ENCODE measurements at places on chromosomes 11 and 22.

DNA sequence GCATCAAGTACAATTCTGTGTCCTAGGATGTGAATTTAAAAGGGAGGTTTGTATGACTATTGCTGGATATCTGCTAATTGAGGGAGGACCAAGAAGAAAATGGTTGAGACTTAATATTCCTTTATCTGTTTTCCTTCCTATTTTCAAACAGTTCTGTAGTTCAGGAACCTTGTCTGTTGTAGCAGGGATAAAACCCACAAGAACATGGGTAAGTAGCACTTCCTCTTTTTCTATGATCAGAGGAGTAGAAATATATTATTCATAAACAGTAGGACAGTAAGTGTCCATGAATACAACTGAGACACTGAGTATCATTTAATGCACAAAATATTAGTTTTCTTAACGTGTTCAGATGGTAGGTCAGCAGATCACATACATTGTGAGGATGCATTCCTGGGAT is 7.6 kb downstream of the MS4A3 start:
- no peak for DNase-seq

- DNase-seq: no peak
Observed at GRCh38 chr11:82046778-82047177, 686.9 kb downstream of the FAM181B start.

- DNase-seq: no peak
Observed at GRCh38 chr22:38313384-38313955, 3.8 kb downstream of the CSNK1E start.

- DNase-seq: no peak
Observed at GRCh38 chr11:115706626-115707135, 202.5 kb upstream of the CADM1 start.

DNA sequence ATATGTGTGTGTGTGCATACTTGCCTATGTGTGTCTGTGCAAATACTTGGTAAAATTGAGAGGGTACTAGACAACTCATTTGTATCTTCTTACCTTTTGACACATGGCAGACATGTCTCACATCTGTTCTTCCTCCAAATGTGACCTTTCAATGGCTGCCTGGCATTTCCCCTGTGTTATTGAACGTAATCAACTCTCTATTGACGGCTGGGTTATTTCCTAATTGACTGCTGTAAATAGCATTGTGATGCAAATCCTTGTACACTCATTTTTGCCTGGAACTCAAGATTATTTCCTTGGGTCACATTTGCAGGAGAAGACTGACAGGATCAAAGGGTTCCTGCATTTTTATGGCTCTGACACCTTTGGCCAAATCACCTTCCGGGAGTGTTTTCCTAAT is 37.4 kb downstream of the KCNQ1 start:
- no peak for DNase-seq

- DNase-seq: no peak
Observed at GRCh38 chr11:11636671-11637070, 14.9 kb upstream of the GALNT18 start.

DNA sequence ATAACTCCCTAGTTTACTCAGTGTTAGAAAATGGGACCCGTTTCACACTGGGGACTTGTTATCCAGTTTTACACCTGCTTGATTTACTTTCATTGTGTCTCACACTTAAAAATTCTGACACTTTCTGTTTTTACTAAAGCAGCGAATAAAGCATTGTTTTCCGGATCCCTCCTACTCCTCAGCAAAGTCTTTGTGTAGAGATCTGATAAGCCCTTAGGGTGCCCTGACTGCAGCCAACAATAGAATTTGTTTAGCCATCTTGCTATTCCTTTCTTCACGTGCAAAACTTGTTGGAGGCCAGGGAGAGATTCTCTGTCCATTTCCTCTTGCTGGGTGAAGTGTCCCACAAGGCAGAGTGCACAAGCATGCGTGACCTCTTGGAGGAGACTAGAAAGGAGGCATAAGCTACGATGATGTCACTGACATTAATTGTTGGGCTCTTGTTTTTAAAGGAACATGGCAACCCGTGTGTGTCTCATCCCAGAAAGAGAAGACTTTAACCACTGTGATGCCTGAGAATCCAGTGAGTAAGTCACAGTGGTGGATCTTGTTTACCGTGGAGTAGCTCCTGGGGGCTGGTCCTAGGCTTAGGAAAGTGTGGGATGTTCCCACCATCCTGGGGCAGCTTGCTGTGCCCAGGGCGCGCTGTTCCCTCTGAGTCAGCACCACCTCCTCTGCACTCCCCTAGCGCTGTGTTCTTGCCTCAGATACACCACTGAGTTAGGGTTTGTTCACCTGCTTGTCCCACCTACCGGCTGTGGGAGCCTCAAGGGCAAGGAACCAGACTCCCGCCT is 27.7 kb downstream of the MICAL2 start:
- no peak for DNase-seq

- DNase-seq: peak; percentile 49
Observed at GRCh38 chr11:113875234-113876073, at the start of gene USP28. Gene USP28 (minus strand): TSS chr11:113875572. CDS start chr11:113875501, 71 bp downstream.

DNA sequence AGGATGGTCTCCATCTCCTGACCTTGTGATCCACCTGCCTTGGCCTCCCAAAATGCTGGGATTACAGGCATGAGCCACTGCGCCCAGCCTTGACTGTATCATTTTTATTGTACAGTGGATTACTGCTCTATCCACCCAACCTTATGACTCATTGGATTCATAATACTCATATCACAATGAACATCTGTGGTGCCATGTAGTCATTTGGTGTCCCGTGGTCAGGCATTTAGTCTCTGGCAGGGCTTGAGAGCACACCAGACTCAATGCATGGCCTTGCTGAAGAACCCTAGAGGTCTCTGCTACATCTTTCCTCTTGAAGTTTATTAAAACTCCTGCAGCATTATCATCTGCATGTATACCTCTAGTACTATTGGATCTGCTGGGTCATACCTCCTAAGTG is 98.0 kb upstream of the LDLRAD3 start:
- DNase-seq: no peak

DNA sequence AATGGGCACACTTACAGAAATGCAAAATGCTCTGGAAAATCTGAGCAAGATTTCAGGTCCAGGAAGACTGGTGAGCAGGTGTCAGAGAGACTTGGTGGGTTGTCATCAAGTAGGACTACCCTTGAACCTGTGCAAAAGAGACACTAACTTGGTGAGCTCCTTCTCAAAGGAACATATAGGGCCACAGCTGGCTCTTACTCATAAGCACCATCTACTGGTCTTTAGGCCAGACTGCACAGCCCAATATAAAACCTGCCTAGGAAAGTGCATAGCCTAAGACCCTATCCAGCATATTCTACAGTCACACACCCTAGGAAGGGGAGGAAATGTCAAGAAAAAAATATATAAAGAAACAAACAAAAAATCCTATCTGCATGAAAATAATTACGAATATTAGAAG is 18.2 kb upstream of the OR10W1 start:
- no peak for DNase-seq

GRCh38 chr22:22789922-22790845 is 97.4 kb upstream of the IGLL5 start:
- DNase-seq: no peak

DNA sequence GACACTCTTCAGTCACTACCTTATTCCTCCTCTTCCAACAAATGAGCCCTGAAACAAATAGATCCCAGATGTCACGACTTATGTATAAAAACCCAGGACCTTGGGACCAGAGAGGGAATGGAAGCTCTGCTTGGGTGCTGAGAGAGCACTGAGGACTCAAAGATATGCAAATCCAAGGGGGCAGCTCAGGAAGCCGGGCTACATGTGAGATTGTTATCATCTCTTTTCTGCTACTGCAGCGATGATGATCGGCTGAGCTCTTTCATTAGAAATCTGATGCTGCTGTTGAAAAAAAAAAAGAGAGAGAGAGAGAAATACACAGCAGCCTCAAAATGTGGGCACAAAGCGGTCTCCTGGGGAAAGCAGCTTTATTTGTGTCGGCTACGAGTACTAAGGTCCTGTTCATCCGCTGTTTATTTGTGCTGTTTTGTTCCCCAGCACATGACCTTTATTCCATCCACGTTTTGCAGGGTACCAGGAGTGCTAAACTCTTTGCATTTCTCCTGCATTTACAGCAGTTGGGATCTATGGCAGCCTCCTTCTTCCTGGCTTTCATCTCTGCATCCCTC is 120.2 kb downstream of the TRIM29 start:
- no peak for DNase-seq

GRCh38 chr11:65932558-65932919 is 12.7 kb upstream of the TSGA10IP start:
- no peak for DNase-seq

DNA sequence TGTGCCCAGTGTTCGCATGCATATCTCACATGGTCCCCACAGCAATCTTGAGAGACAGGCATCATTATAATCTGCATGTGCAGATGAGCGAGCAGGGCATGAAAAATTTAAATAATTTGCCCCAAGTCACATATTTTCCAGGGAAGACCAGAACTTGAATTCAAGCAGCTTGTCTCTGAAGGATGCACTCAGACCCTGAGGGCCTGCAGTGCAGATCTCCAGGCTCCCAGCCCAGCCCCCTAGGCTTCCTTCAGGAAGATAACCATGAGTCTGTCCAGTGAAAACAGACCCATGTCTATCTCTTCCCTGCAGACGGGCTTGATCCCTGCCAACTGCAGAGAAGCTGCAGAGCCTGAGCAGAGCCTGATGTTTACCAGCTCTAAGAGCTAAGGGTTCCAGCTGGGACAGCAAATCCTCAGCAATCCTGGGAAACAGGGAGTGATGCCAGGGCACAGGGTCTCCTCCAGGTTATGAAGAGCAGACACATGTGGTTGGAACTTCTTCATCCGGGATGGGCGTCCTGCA is 55.1 kb downstream of the NAV2 start:
- DNase-seq: no peak

DNA sequence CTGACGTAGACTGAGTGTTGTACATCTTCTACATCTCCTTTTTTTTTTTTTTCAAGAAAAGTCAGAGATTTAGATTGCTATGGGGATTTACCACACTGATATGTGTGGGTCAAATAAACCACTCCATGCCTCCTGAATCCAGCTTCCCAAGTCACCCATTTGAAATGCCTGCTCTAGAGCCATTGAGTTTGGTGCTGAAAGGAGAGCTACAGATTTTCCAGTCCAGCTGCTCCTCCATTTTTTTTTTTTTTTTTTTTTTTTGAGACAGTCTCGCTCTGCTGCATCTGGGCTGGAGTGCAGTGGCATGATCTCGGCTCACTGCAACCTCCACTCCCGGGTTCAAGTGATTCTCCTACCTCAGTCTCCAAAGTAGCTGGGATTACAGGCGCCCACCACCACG is 115.2 kb upstream of the TIMP3 start:
- no peak for DNase-seq

DNA sequence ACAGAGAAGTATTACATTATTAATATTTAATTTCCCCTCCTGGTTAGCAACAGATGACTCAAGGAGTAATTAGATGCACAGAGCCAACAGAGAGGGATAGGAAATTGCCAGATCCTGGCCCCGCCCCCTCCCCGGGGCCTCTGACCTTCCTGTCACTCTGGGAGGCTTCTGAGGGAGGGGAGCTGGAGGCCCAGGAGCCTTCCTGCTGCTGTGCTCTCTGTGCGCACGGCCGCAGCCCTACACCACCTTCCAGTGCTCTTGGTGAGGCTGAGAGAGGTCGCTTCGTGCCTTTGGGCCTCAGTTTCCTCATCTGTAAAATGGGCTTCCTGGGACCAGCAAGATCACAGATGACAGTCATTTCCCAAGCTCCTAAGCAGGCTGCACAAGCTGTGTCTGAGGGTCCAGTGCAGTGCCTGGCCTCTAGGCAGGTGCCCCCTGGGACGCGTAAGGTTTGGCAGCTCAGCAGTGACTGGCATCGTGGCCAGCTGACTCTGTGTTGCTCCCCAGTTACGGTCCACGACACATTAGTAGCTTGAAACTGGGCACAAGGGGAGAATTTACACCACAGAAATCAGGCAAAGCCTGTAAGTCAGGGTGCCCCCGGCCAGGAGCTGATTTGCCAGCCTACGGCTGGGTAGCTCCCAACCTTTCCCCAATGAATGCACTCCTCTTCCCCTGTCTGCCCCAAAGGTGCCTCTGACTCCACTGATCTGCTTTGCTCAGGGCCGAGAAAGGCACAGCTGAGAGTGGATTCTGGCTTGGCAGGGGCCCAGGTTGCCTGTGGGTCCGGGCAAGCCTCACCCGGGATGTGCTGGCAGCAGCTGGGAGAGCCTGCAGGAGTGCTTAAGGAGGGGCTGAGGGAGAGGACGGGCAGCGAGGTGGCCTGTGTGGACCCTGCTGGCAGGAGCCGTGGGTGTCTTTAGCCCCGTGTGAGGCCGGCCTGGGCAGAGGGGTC is 2.3 kb downstream of the ADORA2A start:
- DNase-seq: no peak

GRCh38 chr11:98036810-98037209 is 983.9 kb upstream of the CNTN5 start:
- no peak for DNase-seq

DNA sequence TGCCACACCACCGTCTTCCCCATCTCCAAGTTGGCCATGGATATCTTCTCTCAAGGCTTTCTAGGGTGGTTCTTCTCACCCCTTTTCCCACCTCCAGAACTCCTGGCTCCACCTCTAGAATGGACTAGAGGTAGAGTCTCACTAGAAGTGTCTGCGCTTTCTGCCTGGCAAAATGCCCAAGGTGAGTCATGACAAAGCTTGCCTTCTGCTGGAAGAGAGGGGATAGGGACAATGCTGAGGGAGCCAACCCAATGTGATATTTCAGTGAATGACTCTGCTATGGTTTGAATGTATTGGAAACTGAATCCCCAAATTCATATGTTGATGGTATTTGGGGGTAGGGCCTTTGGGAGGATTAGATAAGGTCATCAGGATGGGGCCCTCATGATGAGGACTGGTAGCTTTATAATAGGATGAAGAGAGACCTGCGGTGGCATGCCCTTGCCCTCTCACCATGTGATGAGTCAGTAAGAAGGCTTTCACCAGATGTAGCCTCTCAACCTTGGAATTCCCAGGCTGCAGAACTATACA is 4.1 kb upstream of the CD82 start:
- no peak for DNase-seq

GRCh38 chr22:39560127-39560526 is 10.4 kb upstream of the CACNA1I start:
- no peak for DNase-seq

GRCh38 chr11:31045335-31045734 is 324.2 kb downstream of the DCDC1 start:
- no peak for DNase-seq

GRCh38 chr11:112620621-112621394 is 340.4 kb upstream of the NCAM1 start:
- no peak for DNase-seq

DNA sequence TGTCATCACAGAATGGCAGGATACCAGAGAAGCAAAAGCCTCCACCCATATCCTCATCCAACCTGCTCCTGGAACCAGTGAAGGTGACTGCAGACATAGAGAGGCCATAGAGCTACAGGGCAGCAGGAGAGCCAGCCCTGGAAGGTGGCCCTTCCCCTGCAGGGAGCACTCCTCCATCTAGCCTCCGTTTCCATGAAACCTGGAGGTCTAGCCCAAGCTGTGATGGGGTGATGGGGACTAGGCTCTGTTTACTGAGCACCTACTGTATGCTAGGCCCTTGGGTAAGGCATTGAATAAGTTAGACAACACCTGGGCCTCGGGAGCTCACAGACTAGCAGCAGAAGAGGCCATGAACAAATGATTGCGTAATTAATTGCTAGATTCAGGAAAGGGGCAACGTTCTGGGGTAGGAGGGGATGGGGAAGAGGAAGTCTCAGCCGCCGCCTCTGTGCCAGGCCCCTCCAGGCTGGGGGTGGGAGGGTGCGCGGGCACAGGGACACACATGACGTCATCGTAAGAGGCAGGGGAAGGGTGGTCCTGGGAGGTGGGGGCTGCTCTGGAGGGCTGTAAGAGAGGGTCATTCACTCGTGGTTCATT is 784 bp upstream of the SYNGR1 start:
- no peak for DNase-seq

- DNase-seq: no peak
Observed at GRCh38 chr11:127640561-127641451, 640.2 kb upstream of the KIRREL3 start.

GRCh38 chr11:57224537-57224936 is 12.5 kb downstream of the APLNR start:
- no peak for DNase-seq
